ENCODE measurements at places on chromosomes 11 and 22.

GRCh38 chr11:134047586-134047999, 21.3 kb upstream of the JAM3 start:
- peak; percentile 86 for DNase-seq

DNA sequence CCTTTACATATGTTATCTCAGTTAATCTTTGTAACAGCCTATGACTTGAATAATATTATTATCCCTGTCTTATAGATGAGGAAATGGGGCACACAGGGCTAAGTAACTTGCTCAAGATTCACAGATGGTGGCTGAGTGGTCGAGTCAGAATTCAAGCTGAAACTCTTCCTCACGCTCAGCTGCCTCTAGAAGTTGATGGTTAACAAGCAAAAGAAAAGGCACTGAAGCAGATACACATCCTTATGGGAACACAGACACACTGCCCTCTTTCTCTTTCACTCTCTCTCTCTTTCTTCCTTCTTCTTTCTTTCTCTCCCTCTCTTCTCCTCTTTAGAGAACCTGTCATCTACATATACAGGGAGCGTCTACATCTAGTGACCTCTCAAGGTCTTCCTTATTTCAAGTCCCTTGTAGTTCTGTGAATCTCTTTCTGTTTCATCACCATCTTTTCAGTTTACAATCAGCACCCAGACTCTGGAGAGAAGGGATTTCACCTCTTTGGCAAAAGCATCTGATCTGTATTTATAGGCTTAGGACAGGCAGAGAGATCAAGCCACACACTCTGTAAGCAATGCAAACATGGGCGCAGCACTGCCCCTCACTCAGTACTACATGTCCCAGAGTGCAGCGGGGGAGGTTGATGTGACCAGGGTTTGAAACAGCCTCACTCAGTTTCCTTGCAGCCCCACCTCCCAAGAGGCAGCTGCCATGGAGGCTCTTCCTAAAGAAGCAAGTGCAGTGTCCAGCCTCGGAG, 75.7 kb downstream of the GRAMD1B start:
- no peak for DNase-seq

DNA sequence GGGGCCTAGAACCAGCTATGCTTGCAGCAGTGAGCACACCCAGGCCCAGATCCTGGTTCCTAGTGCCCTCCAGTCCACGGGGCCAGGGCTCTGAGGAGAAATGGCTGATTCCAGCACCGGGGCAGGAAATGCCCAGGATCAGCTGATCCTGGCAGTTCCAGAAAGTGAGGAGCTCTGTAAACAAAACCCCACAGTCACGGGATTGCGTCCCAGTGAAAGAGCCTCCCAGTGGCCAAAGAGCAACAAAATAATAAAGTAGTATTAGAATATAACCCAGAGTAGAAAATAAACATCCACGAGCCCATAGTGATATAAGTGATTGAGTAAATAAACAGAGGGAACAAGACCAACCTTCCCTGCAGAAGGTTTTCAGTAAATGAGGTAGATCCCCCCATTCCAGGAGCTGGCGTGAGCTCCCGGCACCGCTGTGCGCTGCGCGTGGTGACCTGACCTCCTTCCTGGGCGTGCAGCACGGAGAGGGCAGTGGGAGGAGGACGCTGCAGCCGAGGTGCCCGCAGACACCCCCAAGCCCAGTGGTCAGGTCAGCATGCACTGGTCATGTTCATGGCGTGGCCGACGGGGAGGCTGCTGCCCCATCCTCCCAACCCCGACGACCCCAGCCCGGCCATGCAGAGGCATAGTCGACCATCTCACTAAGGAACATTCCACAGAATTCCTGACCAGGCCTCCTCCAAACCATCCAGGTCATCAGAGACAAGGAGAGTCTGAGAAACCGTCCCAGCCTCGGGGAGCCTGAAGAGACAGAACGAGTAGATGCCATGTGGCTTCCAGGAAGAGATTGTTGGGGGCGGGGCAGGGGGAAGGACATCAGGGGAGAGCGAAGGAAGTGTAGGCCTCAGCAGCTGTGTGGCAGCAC, 19.8 kb downstream of the PTDSS2 start:
- peak; percentile 61 for DNase-seq

- DNase-seq = peak; percentile 40
Observed at GRCh38 chr11:97739932-97740800, 1280.6 kb upstream of the CNTN5 start.

- DNase-seq = no peak
Observed at GRCh38 chr11:16041207-16041606, 315.1 kb downstream of the SOX6 start.

DNA sequence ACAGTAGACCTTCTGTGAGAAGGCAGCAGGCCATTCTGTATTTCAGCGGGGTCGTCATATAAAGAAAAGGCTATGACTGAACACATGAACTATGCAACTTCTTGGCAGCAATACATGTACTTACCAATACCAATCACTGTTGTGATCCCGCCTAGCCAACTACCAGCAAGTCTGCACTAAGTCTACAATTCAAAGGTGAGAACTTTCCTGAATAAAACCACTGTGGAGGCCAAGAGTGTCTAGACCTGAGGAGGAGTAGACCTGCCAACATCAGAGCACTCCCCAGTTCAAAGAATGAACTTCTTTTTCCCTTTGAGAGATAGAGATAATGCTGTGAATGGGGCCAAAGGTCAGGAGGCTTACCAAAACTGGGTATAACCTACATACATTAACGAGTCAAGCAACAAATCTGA, 108.2 kb downstream of the SIK3 start:
- peak; percentile 83 for DNase-seq

DNA sequence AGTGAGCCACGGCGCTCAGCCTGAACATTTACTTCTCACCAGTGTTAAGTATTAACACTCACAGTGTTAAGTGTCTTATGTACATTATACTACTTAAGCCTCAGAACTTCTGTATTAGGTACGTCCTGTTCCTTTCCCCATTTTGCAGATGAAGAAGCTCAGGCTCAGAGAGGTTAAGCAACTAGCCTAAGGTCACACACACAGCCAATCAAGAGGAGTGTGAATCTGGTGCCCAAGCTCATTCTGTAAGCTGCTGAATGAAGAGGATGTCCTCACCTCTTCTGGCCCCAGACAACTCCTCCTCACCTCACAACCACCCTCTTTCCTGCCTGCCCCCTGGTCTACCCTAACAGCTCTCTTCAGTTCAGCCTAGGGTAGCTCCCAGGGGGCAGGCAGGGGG, 29.9 kb downstream of the CREB3L1 start:
- DNase-seq = no peak

DNA sequence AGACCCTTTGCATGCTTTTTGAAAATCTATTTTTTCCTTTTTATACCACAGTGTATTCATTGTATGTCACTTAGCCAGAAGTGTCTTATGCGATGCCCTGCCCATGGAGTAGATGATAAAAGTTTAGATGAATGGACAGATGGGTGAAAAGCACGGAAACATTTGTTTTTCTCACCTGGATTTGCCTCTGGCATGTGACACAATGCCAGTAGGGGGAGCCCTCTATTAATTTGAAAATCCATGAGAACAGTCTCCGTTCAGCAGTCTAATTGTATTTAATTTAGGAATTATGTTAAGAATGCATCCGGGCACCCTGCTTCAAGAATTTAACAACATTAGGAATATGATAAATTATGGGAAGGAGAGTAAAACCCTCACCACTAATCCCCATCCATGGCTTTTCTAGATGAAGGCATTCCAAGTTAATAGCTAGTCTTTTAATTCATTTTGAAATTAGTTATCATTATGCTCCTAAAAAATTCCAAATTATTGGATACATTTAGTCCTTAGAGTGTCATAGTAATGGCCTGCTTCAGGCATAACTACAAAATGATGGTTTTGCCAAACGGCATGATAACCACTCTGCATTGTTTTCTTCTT, 55.3 kb upstream of the ALKBH3 start:
- DNase-seq = peak; percentile 39

DNA sequence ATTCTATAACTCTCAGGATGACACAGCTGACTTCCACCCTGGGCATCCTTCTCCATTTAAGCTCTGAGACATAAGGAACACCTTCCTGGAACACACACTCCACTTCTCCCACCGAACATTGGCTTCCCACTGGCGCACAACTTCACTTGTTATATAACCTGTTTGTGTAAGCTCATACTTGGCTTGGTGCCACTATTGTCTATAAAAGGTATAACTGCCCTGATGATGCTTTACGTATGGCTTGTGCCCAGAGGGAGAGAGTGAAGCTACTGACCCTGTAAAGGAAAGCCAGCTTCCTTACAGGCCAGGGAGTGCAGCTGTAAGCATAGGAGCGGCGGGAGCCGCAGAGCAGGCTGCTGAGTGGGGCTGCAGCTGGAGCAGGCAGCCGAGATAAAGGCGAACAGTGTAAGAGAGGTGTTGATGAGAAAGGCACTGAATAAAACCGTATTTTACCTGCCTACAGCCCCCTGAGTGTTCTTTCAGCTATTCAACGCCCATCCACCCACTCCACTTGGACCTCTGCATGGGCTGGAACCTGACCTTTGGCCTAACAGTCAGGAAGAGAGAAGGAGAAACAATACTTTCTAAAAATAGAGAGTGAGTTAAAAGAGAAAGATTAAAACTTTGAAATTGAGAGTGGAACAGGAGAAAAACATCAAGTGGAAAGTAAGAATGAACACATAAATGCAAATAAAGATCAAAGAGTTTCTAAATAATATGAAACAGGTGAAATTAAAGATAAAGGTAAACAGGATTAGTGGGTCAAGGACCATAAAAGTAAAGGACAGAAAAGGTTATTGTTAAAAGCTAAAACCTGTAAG, 252.1 kb upstream of the ARHGAP42 start:
- no peak for DNase-seq
